Activated CD4-positive, alpha-beta memory T cell treated with anti-CD3 and anti-CD28 coated beads for 36 hours (primary cell): ENCODE measurements at places on chromosomes 7 and 10.

DNA sequence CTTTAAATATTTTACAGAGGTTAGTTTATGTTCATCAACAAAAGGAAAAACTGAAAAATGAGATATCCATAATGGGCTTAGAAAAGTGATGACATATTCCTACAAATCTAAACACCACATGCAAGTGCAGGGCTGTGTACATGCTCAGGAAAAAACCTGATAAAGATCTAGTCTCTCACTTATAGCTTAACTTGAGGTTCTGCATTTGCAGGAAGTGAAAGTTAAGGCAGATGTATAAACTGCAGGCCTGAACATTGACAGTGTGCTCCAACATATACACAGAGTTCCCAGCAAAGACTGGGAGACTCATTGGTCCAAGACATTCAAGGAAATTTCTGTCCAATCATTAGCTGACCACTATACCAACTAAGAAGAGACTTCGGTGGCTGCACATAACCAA, 63.8 kb upstream of the RET start:
- H3K27me3 ChIP-seq, result peaks cover 4% of the 10 kb centered on the region
- H3K36me3 ChIP-seq, result no peaks in the 10 kb centered on the region
- no peaks in the 10 kb centered on the region for H3K4me1 ChIP-seq
- no peak overlapping the region for H3K27ac ChIP-seq
- H3K4me3 ChIP-seq, result no peak overlapping the region

- no peaks in the 10 kb centered on the region for H3K27me3 ChIP-seq
- H3K4me3 ChIP-seq, result no peak overlapping the region
- no peak overlapping the region for H3K27ac ChIP-seq
- H3K4me1 ChIP-seq, result peaks cover 34% of the 10 kb centered on the region
- DNase-seq, result no peak
Measured at GRCh38 chr7:65475040-65475726, 101.5 kb downstream of the ZNF92 start.

- H3K27ac ChIP-seq, result no peak overlapping the region
- H3K27me3 ChIP-seq, result peaks cover 13% of the 10 kb centered on the region
- no peaks in the 10 kb centered on the region for H3K36me3 ChIP-seq
- no peak for DNase-seq
- peaks cover 5% of the 10 kb centered on the region for H3K4me1 ChIP-seq
- no peak overlapping the region for H3K4me3 ChIP-seq
Measured at GRCh38 chr7:44172352-44172751, 16.9 kb downstream of the GCK start.

DNA sequence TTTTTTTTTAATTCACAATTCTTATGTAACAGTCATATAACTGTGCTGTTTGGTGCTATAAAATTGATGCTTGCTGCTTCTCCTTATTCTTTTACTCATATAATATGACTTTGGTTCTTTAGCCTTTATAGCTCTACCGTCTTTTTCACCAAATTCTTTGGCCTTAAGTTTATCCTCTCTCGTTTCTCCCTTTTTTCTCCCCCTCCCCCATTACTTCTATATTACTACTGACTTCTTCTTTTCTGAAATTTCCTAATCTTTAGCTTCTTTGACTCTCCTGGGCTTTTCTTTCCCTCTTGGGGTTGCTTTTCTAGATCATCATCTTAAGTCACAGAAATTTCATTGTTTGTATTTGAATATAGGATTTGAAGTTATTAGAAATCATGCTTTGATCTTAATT, 3.8 kb downstream of the BCCIP start:
- DNase-seq, result no peak
- no peaks in the 10 kb centered on the region for H3K27me3 ChIP-seq
- no peak overlapping the region for H3K4me3 ChIP-seq
- H3K36me3 ChIP-seq, result peaks cover 34% of the 10 kb centered on the region

DNA sequence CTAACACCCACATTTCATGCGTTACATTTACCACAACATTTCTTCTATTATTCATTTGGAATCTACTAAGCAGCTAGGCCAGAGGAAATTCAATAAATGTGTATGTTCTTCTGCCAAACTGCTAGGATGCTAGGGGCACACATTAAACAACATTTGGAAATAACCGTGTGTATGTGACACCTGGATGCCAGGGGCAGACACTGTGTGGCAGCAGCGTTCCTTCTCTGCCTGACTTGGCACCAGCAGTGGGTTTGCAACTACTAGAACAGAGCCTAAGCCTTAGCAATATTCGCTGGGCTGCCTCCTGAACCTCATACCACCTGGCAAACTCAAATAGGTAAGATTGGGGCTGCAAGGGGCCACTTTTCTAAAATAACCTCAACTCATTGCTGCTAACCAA, 182.1 kb downstream of the CHCHD3 start:
- H3K36me3 ChIP-seq, result peaks cover 35% of the 10 kb centered on the region
- H3K27ac ChIP-seq, result no peak overlapping the region
- no peak for DNase-seq
- peaks cover 3% of the 10 kb centered on the region for H3K4me1 ChIP-seq

GRCh38 chr7:36547416-36547815, 157.8 kb downstream of the ANLN start:
- H3K4me3 ChIP-seq, result no peak overlapping the region
- H3K4me1 ChIP-seq, result no peaks in the 10 kb centered on the region
- DNase-seq, result no peak
- H3K36me3 ChIP-seq, result no peaks in the 10 kb centered on the region
- H3K27me3 ChIP-seq, result no peaks in the 10 kb centered on the region
- H3K27ac ChIP-seq, result no peak overlapping the region

DNA sequence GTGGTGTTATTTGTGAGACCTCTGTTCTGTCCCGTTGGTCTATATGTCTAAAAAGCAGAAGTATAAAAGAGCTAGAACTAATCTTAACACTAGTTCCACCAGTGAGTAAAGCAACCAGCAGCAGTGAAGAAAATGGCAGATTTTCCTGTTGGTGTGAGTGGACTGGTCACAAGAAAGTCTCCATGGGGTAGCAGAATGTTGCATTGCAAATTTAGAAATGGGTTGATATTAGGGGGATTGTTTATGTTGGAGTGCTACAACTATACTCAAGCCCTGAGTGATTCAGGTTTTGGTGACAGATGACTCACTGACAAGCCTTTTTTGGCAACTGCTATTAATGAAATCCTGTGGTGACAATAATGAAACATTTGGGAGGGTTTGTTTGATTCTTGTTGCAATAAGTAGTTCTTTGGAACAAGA, 5.6 kb downstream of the AVL9 start:
- peak overlapping the region; percentile 26 for H3K27ac ChIP-seq
- peaks cover 63% of the 10 kb centered on the region for H3K4me1 ChIP-seq
- H3K27me3 ChIP-seq, result no peaks in the 10 kb centered on the region
- peaks cover 10% of the 10 kb centered on the region for H3K36me3 ChIP-seq
- no peak overlapping the region for H3K4me3 ChIP-seq

DNA sequence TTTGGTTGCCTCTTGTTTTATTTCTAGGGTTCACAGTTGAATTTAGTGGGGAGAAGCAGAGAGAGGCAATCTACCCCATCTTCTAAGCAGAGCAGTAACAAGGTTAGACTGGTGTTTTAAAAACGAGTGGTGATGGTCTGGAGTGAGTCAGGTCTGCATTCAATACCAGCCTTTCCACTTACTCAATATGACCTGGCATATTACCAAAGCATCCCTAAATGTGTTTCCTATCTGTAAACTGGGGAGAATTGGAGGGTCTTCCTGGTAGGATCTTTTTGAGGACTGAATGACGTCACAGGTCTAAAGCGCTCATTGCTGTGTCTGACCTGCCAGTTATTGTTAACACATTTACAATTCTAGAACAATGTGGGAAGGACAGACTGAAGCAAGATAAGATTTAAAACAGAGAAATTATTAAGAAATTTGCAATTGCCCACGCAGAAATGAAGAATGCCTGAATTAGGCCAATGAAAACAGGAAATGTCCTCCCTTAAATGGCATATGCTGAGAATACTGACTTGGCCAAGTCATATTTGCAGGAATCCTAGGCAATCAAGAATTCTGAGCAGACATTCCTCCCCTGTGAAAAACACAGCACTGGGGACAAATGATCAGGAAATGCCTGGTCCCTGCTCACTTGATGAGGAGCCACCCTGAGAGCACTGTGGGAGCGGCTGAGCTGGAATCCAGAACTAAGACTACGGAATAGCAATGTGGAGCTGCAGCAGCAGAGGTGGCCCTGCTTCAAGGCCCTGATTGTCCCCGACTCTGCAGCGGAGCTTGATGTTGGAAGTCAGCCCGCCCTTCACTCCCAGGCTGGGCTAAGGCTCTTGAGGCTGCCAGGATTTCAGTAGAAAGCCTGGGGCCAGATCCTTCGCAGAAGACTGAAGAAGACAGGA, 184.5 kb upstream of the CXCL12 start:
- H3K4me1 ChIP-seq, result no peaks in the 10 kb centered on the region
- no peak overlapping the region for H3K27ac ChIP-seq
- no peaks in the 10 kb centered on the region for H3K36me3 ChIP-seq
- peaks cover 4% of the 10 kb centered on the region for H3K27me3 ChIP-seq
- H3K4me3 ChIP-seq, result no peak overlapping the region

GRCh38 chr7:105799677-105800076, 76.7 kb downstream of the ATXN7L1 start:
- peaks cover 30% of the 10 kb centered on the region for H3K4me1 ChIP-seq
- H3K4me3 ChIP-seq, result no peak overlapping the region
- H3K36me3 ChIP-seq, result no peaks in the 10 kb centered on the region
- no peaks in the 10 kb centered on the region for H3K27me3 ChIP-seq
- H3K27ac ChIP-seq, result no peak overlapping the region

- H3K4me3 ChIP-seq, result no peak overlapping the region
- no peaks in the 10 kb centered on the region for H3K27me3 ChIP-seq
- peaks cover 11% of the 10 kb centered on the region for H3K4me1 ChIP-seq
- no peaks in the 10 kb centered on the region for H3K36me3 ChIP-seq
- no peak for DNase-seq
Measured at GRCh38 chr7:17184805-17185689, 113.4 kb upstream of the AHR start.

- peaks cover 2% of the 10 kb centered on the region for H3K4me1 ChIP-seq
- H3K4me3 ChIP-seq, result no peak overlapping the region
- no peak overlapping the region for H3K27ac ChIP-seq
- no peak for DNase-seq
Measured at GRCh38 chr10:44380829-44381600, 3.9 kb downstream of the CXCL12 start.

- no peak overlapping the region for H3K27ac ChIP-seq
- DNase-seq, result no peak
Measured at GRCh38 chr10:113528876-113529275, 24.0 kb upstream of the HABP2 start.

DNA sequence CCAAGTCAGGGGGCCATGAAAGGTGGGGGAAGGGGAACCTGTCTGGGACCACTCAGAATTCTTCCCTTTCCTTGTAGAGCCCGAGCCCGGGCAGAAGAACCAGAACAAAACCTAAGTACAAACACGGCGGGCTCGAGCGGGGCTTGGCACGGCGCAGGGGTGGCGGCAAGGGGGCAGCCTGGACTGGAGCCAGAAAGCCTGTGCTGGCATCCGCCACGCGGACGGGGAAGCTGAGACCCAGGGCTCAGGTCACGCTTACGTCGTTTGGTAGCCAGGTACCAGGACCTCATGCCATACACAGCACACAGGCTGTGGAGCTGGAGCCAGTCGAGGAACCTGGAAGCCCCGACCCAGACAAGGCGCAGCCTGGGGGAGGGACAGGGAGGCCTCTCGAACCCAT, 6.6 kb upstream of the GPER1 start:
- no peak for DNase-seq
- H3K4me1 ChIP-seq, result peaks cover under 1% of the 10 kb centered on the region
- H3K36me3 ChIP-seq, result no peaks in the 10 kb centered on the region

DNA sequence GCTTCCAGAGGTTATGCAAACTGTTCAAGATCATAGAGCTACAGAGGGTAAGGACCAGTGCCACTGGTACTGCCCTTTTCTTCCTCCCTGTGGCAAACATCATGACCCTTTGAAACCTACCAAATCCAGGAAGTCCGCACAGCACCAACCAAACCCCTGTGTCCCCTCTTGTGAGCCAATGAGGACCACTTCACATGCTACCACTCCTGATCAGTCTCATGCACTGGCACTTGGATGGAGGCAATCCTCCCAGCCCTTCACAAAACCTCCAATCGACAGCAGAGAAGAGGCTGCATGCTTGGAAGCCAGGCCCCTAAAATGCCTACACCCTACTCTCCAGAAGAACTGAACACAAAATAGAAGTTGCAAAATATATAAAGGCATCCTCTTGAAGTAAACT, 248.0 kb downstream of the TNS3 start:
- no peak overlapping the region for H3K27ac ChIP-seq
- H3K27me3 ChIP-seq, result no peaks in the 10 kb centered on the region
- H3K4me1 ChIP-seq, result no peaks in the 10 kb centered on the region
- no peak for DNase-seq
- H3K36me3 ChIP-seq, result no peaks in the 10 kb centered on the region
- H3K4me3 ChIP-seq, result no peak overlapping the region
